Left colon (tissue), 2 donors: ENCODE measurements at places on chromosomes 5 and 9.
A peak's percentile ranks its signal among the peaks of the same experiment; 100 is the strongest.

- no peak for DNase-seq
These were observed 27.2 kb upstream of the MED10 start for GRCh38 chr5:6405591-6405990.

DNA sequence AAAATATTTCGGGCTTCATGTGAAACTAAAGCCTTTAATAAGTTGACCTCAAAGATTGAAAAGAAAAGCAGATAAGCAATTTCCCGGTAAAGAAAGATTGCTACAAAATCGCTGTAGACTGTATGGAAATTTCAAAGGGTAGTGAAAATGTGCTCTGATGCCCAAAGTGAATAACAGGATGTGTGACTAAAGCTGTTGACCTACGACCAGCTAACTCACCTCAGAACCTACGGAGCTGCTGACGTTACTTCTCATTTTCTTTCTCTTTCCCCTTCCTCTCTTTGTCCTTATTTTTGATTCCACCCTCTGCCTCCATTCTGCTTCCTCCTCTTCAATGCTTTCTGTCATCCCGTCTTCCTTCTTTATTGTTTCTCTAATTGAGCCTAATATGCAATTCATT lies 103.2 kb downstream of the PDE4D start:
- no peak for DNase-seq

DNA sequence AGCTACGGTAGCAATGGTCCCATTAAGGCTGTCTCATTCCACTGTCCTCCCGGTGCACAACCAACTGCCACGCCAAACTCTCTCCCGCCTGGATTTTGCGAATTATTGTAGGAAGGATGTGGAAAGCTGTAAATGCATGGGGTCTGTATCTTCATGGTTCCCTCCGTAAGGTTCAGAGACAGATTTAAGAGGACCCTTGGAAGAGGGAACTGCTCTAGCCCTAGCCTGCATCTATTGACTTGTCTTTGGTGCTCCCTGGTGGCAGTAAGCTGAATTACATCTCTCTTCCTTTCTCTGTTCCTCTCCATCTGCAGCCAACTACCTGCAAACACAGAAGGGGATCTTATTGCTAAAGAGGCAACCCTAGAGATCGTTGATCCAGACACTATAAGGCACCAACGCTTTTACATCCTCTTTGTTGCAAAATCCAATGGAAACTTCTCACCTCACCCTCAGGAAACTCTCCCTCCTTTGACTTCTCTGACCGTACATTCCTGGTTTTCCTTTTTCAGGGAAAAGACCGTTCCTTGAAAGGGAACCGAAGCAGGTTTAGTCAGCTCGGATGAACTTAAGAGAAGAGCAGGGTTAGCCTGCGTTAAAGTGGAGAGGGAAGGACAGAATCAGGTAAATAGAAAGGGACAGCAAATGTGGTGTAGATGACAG lies 11.9 kb downstream of the CAPSL start:
- DNase-seq = peak; percentile 39

GRCh38 chr5:177130211-177131018 lies 3.2 kb upstream of the NSD1 start:
- no peak for DNase-seq

- no peak for DNase-seq
These were observed 198.9 kb downstream of the FANCC start for GRCh38 chr9:95118596-95118995.

DNA sequence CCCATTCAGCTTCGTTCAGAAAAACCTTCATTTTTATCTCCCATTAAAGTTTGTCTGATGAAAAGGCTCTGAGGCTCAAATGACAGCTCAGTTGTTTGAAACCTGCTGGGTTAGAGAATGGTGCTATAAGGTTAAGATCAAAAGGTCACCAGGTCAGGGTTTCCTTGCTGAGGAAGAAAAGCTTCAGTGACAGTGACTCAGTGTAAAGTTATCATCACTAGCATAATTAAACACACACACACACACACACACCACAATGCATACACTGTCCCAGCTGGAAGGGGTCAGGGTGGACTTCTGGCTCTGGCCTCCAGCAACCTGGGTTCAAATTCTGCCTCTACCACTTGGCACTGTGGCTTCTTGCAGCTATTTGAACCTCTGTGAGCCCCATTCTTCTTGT lies 281.1 kb downstream of the DOCK8 start:
- no peak for DNase-seq

DNA sequence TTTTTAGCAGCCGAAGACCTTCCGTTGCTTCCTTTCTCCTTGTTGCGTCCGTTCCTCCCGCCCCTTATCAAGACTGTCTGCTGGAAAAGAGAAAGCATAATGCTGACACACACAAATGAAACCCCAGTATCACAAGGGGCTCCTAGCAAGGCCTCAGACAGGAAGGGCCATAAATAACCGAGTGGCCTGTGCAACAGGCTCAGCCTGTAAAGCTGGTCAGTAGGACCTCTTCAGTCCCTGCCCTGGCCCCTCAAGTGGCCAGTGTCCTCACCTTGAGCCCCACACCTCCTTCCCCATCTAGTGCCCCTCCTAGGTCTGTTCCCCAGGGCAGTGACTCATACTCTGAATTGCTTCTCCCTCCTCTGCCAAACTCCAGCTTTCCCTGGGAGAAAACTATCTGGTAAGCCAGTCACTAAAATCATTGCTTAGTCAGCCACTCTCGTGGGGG lies 174.6 kb upstream of the IL12B start:
- no peak for DNase-seq

GRCh38 chr5:83270311-83270710 lies 193.0 kb downstream of the XRCC4 start:
- no peak for DNase-seq

GRCh38 chr5:107553117-107553555 lies 117.6 kb downstream of the EFNA5 start:
- no peak for DNase-seq

- DNase-seq = no peak
These were observed 114.6 kb upstream of the SPOCK1 start for GRCh38 chr5:137613554-137614265.

DNA sequence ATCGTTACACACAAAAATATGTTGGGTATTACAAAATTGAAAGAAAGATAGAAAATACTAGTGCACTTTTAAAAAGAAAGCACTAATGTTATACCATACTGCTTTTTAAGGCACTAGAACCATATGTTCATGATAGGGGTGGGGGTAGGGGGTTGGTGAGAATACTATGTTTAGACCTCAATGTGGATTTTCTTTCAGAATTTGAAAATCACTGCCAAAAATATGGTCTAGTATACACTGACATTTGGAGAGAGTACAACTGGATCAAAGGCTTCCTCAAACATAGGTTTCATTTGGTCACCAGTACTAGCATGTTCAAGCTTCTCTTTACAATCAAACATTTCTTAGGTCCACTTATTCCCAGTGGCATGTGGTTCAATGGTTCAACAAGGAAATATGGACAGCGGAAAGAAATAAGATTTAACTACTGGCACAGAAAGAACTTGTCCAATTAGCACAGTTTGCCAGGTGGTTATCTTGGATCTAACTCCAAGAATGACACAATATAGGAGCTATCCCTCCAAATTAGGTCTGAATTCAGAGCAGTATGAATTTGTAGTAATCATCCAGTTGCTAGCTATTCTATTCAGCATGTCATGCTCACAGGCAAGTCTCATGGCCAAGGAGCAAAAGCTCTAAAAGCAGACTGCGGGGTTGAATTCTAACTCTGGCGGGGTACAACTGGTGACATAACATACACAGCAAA lies 139.3 kb downstream of the SLC24A2 start:
- no peak for DNase-seq

GRCh38 chr5:32276173-32276853 lies 36.4 kb downstream of the MTMR12 start:
- no peak for DNase-seq

DNA sequence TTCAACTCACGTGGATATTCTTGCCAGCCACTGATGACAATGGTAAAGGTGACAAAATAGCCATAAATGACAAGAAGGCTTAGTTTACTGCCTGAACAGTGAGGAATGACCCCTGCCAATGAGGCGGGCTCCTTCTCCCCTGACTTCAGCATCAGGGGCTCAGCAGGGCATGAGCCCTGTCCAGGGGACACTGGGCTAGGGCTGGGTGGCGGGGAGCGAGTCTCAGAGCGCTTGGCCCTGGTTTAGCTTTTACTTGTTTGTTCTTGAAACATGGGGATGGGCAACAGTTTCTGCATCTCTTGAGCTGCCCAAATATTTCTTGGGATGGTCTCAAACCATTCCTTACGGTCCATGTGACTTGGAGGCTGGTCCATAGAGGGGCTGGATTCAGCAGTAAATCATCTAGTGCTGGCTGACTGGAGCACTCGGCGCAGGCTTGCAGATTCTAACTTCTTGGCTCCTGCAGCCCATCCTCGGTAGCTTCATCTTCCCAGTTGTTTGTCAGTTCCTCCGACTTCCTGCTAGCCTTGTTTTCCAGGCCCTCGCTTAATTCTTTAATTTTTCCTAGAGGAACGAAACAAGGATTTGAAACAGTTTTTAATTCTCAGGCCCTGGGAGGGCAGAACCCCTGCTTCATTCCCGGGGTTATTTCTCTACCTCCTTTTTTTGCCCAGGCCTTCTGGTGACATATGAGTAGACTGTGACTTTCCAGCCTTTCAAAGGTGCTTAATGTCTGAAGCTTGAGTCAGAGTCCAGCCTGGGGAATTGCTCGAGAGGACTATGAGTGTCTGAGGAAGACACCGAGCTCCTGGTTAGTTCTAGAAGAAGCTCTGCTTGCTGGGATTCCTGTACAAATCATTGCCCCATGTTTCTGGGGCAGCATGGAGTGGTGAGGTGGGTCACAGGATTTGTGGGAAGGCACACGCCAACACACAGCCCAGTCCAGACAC lies 4.5 kb upstream of the HMCN2 start:
- DNase-seq = no peak

DNA sequence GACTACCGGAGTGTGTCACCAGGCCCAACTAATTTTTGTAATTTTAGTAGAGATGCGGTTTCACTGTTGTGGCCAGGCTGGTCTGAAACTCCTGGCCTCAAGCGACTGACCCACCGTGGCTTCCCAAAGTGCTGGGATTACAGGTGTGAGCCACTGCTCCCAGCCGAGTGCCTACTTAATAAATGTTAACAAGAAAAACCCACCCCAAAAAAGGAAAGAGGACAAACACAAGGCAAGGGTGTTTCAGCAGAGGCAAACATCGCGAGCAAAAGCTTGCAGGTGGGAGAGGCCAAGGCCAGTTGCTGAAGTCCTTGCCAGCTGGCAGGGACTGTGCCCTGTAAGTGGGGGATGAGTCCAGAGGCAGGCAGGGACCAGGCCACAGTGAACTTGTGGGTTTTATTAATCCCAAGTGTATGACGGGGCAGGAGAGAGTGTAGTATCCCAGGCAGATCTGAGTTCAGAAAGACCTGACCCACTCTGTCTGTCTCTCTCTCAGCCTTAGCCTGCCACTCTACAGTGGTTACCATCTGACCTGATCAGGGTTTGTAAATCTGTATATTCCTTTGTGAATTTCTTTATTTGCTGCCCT lies 6.4 kb upstream of the FPGS start:
- no peak for DNase-seq

DNA sequence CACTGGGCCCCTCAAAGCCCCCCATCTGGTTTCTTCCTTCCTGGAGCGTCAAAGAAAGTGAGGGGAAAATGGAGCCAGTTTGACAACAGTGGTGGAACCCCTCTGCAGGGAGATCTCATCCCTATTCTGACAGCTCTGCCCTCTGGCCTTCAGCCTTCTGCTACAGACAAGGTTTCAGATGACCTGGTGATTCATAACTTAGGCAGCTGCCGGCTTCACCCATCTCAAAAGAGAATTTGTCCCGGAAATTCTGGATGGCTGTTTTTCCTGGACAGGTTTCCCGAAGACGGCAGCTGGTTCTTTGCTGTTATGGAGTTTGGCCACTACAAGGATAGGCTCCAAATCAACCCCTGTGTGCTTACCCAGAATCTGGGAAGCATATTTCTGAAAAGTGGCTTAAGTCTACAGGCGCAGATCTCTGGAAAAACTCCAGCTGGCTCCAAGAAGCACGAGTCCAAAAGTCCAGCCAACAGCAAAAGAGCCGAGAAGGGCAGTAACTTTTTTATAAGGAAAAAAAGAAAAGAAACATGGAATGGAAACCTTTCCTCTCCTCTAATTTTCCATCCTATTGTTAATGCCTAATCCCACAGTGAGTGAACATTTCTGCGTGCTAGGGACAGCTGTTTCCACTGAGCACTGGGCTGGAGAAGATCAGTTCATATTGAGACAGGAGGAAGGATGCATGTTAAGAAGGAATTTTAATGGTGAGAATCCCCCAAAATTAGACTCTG lies 54.5 kb downstream of the ZNF366 start:
- peak; percentile 71 for DNase-seq

- DNase-seq = peak; percentile 73
These were observed 133.0 kb downstream of the C9orf50 start for GRCh38 chr9:129487658-129488483.

- DNase-seq = no peak
These were observed 208.8 kb downstream of the ERCC6L2 start for GRCh38 chr9:96084331-96084734.

DNA sequence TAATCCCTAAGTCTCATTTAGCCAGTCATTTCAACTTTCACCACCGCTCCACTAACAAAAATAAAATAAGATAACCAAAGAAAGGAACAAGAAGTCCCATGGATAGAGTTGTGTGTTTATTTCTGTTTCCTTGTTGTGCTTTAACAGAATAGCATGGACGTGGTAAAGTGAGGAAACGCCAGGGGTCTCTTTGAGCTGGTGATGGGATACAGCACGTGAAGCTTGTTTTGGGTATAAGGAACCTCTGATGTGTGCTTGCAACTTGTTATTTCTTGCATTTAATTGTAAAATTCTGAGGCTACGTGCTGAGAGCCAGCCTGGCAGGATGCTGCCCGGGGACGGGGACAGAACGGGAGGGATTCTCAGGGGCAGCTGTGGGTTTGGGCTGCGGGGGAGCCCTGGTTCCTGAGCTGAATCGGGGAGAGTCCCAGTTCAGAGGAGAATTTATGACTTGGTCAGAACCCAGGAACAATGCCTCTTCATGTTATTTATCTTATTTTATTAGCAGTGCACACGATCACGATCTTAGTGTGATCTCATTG lies 63.4 kb downstream of the ANKRD33B start:
- DNase-seq = no peak

DNA sequence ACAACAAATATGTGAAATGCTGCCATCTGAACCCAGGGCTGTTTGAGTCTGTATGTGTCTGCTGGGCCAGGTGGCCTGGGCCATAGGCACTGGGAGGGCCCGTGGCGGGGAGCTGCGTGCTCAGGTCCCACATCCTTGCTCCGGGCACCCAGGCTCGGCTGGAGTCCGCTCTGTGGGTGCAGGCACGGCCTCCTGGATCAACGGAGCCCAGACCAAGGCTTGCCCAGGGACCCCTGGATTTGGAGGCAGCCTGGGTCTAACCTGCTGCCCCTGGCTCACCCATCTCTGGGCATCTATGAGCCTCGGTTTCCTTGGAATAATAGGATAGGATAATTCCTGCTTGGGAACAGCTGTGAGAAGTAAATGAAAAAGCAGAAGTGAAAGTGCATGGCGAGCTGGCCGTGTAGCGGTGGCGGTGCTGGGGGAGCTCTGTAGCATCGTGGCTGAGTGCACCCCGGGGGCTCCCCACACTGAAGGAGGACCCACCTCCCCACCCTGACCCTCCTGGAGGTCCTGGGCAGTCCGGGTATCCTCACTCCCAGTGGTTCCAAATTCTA lies 1.2 kb downstream of the CDHR2 start:
- DNase-seq = peak; percentile 38

- DNase-seq = peak; percentile 62
These were observed 800 bp upstream of the AP3B1 start for GRCh38 chr5:78295035-78295961.
